SW 1271 (cell line): ENCODE measurements at places on chromosomes 1 and 21.
A peak's percentile ranks its signal among the peaks of the same experiment; 100 is the strongest.

DNA sequence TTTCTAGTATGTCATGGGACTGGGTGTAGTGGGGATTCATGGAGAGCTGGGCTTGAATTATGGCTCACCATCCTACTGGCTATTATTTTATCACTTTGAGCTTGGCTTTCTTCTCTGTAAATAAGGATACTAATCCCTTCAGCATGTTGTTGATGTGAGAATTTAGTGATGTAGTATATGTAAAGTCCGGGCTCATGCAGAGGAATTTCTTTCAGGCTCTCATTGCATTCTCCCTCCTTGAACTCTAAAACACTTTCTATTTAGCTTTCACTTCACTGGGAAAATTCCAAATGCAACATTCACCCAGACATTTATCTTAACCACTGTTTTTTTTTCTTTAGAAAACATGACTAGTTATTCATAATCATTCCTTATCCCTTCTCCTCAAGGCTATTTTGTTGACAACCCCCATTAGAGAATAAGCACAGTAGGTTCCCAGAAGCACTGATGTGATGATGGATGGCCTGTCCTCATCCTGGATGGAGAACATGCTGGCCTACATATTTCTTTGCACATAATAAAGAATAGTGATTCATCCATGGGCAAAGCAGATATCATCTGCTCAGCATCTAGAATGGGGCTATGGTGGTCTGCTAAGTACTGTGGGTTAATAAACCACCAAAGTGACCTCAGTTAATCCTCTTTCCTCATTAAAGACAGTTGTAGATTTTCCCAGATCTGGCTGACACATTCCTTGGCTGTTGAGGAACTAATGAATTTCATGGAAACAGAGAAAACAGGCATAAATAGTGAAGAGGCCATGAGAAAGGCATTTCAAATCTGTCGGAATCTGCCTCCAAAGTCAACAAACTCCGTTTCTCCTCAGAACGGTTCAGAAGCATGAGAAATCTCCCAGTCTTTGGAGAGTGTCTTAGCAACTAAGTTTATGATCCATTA is 68.0 kb upstream of the CYP2J2 start:
- no peak for DNase-seq

DNA sequence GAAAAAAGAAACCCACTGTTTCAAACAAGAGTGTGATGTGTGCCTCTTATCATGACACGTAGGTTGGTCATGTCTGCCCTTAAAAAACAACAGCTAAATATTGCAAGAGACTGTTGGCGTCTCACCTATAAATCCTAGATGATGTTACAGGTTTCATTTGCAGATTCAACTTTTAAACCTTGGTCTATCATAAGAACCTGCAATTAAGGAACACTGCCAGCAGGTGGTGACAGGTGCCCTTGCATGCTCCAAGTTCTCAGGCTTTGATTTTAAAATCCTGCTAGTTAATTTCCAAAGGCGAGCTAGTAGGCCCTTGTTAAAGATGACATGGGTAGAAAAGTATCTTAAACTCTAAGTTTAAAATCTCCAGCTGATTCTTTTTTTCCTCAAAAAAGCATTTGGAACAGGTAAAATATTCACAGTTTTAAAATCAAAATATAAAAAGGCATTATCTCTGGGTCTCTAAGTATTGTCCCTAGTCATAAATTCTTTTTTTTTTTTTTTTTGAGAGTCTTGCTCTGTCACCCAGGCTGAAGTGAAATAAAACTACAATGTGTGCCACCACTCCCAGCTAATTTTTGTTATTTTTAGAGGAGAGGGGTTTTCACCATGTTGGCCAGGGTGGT is 39.1 kb downstream of the CLSTN1 start:
- DNase-seq: peak; percentile 20

DNA sequence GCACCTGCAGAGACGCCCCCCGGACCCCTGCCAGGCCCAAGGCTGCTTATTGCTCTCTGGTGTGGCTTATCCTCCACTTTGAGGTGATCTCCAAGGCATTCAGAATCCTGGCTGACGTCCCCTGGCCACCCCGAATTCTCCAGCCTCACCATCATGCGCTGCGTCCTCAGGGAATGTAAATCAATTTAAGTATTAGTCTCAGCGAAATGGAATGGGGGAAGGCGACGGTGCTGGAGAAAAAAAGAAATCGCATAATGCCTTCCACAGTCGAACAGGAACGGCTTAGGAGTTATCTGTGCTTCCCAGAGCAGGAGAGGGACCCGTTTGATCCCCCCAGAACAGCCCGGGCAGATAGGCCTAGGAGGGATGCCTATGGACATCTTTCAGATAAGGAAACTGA is 2.9 kb downstream of the EPHA8 start:
- DNase-seq: no peak

- DNase-seq: no peak
These were observed 5.7 kb upstream of the FYB2 start for GRCh38 chr1:56824938-56825337.

DNA sequence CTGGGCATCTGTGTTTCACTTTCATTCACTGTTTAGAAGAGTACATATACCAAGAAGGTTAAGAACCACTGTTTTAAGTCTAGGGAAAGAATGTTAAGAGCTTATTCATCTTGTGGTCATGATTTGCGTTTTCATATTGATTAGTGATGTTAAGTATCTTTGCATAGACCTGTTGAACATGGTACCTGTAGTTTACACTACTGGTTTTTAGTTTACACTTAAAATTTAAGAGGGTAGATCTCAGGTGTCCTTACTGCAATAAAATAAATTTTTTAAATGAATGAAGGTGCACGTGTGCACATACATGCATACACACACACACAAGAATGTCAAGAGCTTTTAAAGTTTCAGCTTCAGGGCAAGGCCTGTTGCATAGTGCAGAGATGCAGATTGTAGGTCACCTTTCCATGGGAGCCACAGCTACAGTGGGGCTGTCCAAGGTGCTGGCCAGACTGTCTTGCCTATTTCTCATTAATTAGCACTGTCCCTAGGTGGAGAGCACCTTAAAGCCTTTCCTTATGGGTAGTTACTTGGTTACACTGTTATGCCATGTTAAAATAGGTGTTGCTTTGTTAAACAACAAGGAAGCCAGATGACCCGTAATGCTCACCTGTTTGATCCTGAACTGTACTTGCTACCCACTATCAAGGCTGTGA is 543.0 kb upstream of the DAB1 start:
- DNase-seq: no peak

DNA sequence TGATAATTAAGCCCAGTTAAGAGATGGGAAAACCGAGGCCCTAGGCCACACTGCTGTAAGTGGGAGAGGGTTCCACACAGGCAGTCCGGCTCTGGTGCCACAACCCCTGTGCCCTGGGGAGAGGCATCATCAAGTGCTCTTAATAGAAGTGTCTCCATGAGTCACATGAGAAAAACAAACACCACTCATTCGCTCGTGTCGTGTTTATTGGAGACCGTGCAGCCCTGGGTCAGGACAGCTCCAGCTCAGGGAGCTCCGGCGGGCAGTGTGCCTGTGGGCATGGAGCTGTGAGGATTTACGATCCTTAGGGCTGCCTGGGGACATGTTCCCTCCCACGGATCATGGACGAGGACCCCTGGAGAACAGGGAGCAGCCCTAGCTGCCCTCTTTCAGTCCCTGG is 658.5 kb downstream of the AJAP1 start:
- DNase-seq: no peak

GRCh38 chr1:64302971-64303370 is 99.5 kb downstream of the UBE2U start:
- no peak for DNase-seq

DNA sequence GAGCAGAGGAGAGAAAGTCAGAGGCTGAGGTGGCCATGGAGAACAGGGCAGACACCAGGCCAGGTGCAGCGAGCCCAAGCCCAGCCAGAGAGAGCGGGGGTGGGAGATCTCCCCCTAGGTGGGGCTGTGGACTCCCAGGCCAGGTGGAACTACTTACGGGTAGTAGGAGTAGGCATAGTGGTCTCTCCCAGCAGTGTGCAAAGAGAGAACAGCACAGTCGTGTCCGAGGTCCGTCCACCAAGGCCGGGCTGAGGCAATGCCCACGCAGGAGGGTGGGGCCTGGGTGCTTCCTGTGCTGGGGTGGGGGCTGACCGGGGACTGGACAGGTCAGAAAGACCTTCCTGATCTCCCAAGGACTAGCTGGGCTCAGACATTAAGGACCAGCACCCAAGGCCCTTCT is 263.7 kb downstream of the PTPRU start:
- no peak for DNase-seq

DNA sequence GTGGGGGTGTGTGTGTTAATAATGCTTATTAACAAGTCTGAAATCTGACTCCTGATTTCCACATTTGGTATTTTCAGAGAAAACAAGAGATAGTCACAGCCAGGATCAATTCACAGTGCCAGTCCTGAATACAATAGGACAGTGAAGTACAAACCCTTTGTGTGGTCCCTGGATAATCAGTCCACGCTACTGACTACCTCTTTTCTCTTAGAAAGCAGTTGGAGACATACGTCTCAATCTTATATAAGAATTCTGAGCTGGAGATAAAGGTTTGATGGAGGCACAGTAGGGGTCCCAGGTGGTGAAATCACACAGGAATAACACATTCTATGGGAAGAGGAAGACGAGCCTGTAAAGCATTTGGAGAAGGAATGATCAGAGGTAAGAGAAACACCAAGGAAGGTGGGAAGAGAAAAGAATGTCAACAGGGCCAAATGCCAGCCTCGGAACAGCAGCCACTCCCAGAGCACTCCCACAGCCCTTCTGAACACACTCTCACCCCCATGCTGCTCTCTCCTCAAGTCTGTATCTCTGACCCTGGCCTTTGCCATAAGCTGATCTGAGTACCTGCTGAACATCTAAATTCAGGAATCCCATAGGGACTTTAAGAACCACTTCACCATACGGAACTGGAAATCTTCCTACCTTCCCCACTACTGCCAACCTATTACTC is 48.6 kb downstream of the TRAF5 start:
- no peak for DNase-seq

GRCh38 chr1:55592122-55592521 is 377.0 kb upstream of the USP24 start:
- DNase-seq: no peak

GRCh38 chr1:50667710-50668356 is 244.6 kb upstream of the DMRTA2 start:
- DNase-seq: no peak

- no peak for DNase-seq
These were observed 23.0 kb downstream of the MARK1 start for GRCh38 chr1:220550811-220551399.

DNA sequence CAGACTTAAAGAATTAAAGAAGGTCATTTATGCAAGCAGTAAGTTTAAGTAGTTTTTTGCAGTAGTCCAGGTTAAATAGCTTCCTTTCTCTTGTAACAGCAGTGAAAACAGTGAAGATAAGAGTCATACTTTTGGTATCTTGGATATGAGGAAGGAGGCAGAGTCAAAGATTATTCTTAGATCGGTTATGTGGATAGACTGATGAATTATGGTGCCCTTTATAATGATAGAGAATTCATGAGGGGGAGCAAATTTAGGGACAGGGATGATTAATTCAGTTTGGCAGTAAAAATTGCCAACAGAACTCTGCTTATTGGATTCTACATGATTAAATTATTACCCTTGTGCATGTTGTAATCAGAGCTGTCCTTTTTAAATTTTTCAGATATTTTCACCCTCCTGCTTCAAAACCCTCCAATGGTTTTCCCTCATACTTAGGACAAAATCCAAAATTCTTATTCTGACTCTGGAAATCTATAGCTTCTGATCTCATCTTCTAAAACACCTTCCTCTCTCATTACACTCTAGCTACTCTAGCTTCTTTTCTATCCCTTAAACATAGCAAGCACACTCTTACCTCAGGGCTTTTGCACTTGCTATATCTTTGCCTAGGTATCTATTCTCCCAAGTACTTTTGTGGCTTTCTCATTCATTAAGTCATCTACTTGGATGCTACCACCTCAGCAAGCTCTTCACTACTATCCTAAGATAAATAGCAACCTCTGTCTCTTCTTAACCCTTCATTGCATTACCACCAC is 79.8 kb downstream of the PKN2 start:
- DNase-seq: no peak

- DNase-seq: no peak
These were observed 4.2 kb downstream of the WNT9A start for GRCh38 chr1:227943381-227944089.

DNA sequence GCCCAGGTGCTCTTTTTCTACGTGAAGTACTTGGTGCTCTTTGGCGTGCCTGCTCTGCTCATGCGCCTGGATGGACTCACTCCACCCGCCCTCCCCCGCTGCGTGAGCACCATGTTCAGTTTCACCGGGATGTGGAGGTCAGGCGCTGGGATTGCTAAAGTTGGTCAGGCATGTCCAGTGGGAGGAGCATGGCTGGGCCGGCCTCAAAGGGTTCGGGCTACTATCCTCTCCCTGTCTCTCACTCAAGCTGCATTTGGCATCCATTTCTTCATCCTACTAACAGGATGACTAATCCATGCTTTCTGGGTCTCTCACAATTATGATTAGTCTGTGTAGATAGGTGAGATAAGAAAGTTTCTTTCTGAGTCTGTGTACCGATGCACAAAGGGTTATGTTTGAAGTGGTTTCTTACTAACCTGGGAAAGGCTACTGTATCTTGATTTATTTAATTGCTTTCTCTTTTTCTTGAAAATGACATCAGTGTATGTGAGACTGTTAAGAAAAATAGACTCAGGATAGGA is 135.9 kb downstream of the HHAT start:
- DNase-seq: no peak

DNA sequence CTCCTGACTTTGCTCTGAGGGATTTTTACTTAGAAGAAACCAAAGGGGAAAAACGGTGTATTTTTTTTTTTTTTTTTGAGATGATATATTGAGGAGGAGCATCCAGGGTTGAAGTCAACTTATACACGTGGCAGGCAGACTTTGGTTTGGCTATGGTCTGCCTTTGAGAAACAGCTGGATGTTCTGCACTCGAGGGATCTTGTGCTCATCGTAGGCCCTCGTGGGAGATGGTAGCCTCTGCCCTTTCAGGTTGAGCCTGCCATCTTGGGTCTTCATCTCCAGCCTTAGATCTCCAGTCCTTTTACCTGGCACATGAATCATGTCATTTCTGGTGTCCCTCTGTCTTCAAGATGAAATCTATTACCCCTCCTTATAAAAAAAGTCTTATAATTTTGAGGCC is 67.1 kb upstream of the UBE2U start:
- DNase-seq: no peak

GRCh38 chr1:35683012-35683411 is 35.7 kb downstream of the C1orf216 start:
- DNase-seq: no peak

DNA sequence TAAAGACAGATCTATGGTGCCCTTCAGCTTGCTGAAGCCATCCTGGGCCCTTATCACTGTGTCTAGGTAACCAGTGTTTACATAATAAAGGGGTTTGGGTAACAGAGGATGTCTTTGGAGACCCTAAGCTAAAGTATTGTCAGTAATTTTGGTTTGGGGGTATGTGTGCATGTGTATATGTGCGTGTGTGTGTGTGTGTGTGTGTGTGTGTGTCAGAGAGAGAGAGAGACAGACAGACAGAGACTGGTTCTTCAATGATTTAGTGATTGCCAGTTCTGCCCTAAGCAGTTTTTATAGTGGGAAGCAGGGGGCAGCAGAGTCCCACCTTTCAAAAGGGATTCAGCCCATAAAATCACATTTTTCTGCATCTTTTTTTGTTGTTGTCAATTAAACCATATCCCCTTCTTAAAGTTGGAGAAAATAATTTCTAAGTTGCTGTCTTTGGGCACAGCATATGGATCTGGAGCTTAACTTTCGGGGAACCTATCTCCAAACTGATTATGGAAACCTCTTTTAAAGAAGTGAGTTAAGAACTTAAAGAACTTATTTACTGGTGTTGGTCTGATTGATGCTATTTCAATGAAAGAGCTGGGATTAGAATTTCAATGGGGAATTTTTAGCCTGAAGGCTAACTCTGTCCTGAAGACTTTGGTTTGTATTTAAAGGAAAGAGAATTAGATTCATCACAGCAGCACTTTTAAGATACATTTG is 51.1 kb downstream of the ZNF326 start:
- peak; percentile 15 for DNase-seq
